ENCODE measurements at places on chromosomes 6 and 20.

GRCh38 chr6:100163035-100163434 is 169.0 kb upstream of the MCHR2 start:
- DNase-seq: no peak

DNA sequence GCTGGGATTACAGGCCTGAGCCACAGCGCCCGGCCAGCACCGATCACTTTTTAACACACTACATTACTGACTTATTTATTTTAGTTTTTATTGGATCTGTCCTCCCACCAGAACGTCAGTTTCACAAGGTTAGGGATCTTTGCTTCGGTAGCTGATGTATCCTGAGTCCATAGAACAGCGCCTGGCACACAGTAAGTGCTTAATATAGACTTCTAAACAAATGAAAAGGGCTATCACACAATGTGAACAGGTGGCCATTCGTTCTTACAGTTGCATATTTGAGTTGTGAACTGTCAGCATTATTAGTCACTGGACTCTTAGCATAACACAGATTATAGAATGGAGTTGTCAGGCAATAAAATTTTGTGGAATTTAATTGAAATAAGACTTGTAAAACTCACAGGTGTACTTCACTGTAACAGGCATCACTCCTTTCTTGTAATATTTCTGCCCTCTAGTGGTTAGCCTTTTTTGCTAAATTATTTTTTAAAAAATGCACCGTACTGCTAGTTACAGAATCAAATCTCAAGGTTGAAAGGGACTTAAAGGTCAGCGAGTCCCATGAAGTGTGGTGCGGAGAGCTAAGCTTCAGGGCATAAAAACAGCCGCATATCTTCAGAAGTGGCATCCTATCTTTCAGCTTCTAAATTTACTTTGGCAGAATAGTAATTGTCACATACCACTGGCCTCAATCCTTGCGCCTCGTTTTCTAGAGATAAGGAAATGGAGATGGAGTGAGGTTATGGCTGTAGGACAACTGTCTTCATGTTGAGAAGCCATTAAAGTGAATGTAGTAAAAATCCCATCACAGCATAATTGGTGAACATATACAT is 3.4 kb upstream of the TBC1D7 start:
- no peak for DNase-seq

- no peak for DNase-seq
Observed at GRCh38 chr6:97548354-97548753, 265.3 kb upstream of the MMS22L start.

- DNase-seq: no peak
Observed at GRCh38 chr20:16714751-16715150, 15.1 kb upstream of the SNRPB2 start.

GRCh38 chr20:51513545-51513944 is 29.0 kb downstream of the NFATC2 start:
- DNase-seq: no peak

DNA sequence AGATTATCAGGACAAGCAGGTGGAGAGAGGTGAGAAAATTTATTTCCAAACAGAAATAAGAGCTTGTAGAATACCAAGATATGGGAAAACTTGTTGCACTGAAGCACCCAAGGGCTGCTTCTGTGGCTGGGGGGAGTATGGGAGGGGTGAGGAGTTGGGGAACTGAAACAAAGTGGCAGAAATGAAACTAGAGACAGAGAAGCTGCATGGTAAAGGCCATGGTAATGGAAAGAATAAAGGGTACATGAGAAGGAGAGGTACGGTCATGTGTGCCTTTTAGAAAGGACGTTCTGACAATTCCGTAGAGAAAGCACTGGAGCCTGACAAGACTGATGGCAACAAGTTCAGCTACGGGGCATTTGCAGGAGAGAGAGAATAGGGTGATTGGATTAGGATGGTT is 51.6 kb upstream of the RIN2 start:
- no peak for DNase-seq

DNA sequence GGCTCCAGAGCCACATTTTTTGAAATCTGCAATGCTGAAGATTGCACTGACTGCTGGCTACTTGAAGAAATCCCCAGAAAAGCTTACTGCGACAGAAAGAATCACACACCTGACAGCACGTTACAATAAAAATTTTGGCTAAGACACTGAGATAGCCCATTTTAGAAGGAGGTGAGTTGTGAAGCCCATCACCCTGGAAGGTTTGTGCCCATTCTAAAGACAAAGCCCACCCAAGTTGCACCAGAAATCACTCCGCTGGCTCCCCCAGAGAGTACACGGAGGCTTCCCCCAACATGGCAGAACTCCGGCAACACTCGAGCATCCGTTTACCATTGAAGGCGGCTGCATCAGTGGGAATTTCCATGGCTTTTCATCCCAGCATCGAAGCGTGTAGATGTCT is 29.4 kb downstream of the LPA start:
- no peak for DNase-seq

GRCh38 chr20:33460711-33461110 is 17.1 kb upstream of the SNTA1 start:
- no peak for DNase-seq

GRCh38 chr20:36018208-36018988 is 50.0 kb downstream of the CNBD2 start:
- no peak for DNase-seq

GRCh38 chr20:5222919-5223634 is 93.7 kb downstream of the PROKR2 start:
- no peak for DNase-seq
